SHP77 (cell line): ENCODE measurements at places on chromosomes 11 and 22.

DNA sequence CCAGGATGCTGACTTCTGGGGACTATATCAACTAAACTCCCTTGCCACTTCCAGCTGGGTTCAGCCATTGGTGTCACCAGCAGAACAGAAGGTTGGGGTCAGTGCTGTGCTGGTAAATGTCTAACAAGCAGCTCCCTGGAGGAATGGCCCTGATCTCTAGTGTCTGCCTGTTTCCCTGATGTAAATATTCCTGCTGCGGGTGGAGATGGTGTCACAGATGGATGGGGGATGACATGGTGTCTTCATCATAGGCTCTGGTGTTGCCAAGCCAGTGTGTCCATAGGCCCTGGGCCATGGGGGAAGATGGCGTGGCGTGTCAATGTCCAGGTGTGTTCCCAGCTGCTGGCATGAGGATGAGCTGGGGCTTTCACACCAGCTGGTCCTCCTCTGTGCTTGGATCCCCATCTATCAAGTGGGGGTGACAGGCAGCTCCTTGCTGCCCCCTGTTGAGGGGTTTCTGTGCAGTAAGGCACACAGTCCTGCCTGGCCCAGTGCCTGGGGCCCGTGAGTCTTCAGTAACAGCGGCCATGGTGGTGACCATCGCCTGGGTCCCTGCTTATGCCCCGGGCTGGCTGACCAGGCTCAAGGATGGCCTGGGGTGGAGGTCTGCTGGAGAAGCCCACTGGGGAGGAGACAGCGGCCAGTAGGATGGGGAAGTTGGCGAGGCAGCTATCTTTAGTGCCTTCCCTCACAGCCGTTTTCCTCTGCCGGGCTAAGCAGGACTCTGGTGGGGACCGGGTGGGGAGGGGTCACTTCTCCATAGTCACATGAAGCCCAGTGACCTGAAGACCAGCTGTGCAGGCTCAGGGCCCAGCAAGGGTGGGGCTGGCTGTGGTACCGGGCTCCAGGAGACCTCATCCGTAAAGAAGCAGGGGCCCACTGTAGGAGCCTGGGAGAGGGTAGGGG lies 12.7 kb downstream of the RPL3 start:
- DNase-seq: peak; percentile 53

- DNase-seq: peak; percentile 18
Measured at GRCh38 chr11:100684101-100685065, 2.7 kb upstream of the ARHGAP42 start.

DNA sequence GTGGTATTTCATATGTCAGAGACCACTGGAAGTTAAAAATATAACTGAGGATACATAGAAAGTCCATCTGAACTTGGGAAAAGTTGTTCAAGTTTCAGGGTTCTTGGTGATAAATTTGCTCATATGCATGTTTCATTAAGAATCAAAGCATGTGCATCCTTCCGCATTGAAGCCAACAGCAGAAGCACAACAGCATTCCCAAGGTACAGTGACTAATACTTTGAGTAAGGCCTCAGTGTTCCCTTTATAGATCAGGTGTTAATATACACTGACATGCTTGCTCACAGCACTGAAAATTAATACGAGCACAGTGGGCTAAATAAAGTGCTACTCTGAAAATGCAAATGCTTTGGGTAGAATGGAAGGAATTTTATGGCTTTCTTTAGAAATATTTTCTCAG lies 691.1 kb downstream of the METTL15 start:
- DNase-seq: no peak

DNA sequence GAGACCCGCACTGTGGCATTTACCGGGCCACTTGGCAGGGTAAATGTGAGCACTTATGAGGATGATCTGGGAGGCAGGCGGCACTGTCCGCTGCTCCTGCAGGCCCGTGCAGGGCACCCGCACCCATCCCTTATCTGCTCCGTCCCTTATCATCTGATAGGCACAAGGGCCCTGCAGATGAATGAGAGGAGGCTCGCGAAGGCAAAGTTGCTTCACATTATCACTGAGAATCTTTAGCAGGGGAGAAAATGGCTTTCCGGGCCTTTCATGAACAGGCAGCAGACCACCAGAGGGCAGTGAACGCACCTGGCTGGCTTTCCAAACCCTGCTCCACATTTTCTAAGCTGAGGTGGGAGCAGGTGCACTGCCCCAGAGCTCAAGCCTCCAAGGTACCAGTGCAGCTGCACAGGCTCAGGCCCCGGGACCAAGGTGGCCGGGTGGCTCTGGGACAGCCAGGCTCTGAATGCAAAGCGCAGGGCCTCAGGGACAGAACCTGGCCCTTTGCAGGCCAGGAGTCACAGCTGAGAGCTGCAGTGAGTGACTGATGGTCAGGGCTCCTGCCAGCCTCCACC lies 165.6 kb downstream of the SHANK2 start:
- peak; percentile 59 for DNase-seq

DNA sequence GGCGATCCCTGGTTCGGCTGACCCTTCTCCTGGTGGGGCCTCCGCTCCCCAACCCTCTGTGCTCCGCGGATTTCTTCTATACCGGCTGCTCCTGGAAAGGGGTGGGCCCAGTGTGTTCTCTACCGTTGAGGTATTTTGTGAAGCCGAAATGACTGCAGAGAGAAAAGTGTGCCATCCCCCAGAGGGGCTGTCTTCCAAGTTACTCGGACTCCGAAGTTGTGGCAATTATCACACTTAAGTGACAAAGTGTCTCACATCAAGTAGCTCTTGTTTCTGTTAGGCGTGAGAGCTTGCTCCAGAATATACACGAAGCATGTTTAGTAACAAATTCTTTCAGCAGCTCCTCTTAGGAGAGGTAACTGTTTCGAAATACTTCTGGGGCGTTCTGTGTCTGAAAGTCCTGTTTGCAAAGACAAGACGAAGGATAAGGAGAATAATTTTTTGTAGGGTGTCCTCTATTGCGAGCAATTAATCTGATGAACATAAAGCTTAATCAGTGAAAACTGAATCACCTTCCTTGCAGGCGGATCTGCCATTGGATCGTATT lies 434 bp downstream of the XPNPEP3 start:
- no peak for DNase-seq

DNA sequence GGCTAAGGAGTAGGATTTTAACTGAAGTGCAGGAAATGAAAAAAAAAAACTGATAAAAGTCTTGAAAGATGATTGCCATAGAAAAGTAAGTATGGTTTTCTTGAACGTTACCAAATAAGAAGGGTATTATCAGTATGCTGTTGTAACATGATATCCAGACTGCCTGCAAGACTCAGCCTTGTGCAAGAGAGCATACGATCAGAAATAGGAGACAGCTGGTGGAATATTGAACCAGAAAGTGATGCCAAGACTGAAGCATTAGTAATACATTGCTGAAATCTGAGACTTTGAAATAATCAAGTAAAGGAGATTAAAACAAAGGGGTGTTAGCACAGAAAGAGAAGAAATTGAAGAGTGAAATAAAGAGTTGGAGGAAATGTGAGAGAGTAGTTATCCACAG lies 452.7 kb upstream of the CNTN5 start:
- DNase-seq: no peak

DNA sequence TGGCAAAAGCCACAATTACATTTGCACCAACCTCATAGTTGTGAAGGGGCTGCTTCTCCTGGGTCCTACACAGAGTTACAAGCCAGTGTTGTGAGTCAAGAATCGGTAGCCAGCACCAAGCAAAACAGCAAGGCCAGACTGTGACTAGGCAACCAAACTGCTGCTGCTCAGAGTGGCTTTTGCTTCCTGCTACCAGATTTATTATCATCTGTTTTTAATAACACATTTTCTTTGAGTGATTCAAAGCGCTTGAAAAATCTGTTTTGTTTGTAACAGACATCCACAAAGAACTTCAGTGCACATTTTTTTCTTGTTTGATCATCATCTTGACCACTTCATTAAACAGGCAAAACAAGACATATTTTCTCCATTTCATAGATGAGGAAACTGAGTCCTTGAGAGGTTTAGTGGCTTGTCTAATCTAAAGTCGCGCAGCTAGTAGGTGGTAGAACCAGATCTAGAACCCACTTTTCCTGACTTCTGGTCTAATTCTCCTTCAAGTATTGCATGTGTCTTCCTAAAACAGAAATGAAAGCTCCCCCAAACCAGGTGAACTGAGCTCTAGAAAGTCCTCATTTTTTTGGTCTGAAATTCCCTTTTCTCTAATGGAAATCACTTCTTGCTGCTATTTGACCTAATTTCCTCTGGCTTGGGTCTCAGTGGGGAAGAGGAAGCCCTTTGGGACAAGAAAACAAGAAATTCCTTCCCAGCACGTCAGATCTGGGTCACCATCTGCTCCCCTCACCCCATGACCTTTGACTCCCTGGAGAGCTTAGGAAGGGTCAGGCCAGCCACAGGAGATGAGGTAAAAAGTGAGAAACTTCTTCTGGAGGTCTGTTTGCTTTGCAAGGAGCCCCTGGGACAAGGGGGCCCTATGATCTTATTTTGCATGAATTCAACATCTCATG lies 39.9 kb downstream of the CWC15 start:
- DNase-seq: no peak

DNA sequence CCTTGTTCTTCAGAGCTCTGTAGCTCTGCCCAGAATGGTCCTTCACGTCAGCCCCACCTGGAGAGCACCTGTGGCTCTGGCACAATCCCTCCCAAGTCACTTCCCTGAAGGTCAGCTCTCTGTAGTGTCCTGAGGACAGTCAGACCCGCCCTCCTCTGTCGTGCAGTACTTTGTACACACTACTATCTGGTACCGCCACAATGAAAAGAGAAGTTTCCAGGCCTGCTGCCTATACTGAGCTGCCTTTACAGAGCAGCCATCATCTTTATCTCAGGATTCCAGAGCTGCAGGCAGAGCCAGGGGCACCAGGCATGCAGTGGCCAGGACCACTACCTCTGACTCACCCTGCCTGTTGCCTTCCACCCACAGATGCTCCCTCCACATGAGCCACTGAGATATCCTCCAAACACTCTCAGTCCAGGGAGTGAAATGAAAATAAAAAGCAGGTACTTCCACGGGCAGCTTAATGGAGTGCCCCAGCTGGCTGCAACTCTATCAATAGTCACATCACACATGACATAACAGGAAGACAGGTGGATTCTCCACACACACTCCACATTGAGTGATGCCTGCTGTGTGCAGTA lies 7.3 kb downstream of the PACSIN2 start:
- DNase-seq: peak; percentile 18
